ENCODE measurements at places on chromosomes 16 and 17. TPM values are rescaled to one million over a fixed set of nuclear protein-coding genes. Genes with fewer than 3 reads are reported as not detected.

IL34 gene
- not detected for total RNA-seq

TERB1 gene
- not detected for total RNA-seq

HEATR9 gene
- not detected for total RNA-seq

TBC1D3K gene
- total RNA-seq: not detected

TP53TG3B gene
- total RNA-seq: not detected

MYH2 gene
- total RNA-seq: not detected

DNA sequence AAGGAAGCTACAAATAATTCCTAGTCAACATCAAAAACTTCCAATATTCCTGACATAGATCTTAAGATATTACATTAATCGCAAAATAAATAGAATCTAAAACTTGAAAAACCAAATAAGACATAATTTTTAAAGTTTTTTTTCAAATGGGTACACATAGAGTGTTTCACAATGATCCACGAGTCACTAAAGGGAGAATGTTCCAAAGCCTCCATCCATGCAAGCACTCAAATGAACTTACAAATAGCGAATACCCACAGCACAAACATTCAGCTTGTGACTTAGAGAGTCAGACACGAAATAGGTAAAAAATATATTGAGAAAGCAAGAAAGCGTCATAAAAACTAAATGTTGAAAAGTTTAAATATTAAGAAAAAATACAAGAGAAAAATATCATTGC, 65.7 kb downstream of the CEP112 start:
- no peak for DNase-seq
- H3K36me3 ChIP-seq: no peaks in the 10 kb centered on the region
- H3K4me3 ChIP-seq: no peak overlapping the region
- H3K4me1 ChIP-seq: no peaks in the 10 kb centered on the region
- H3K27me3 ChIP-seq: no peaks in the 10 kb centered on the region

DNA sequence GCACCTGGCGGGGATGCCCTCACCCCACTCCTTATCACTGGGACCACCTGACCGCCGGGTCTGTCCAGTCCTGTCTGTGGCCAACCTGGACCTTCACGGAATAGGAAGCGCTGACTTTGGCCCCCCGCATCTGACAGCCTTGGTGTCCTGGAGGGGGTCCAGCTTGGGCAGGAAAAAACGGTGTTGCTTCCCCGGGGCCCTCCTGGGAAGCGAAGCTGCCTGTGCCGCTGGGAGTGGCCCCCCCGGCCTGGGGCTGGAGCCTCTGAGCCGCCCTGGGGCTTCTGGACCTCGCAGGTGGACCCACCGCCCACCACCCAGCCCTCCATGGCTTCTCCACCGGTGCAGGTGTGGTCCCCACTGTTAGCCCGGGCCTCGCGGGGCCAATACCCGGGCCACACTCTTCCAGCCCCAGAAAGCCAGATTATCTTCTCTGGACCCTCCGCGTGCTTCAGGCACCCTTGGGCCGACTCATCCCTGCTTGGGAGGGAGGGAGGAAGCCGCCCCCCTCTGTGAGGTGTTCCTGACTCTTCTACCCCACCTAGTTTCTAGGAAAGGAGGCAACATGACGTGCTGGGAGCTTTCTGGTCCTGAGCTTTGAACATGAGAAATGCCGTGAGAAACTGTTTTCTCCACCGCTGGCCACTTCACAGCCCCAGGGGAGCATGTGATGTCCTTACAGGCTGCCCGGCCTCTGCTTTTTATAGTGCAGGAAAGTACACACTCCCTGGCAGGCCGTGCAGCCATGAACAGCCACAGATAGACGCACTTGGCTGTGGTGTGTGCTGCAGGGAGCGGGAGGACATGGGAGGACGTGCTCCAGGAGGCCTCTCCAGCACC, 1.1 kb downstream of the C1QTNF1 start:
- no peak overlapping the region for H3K27ac ChIP-seq
- H3K4me1 ChIP-seq: peaks cover 12% of the 10 kb centered on the region
- H3K27me3 ChIP-seq: peaks cover 12% of the 10 kb centered on the region
- no peak overlapping the region for H3K4me3 ChIP-seq
- H3K36me3 ChIP-seq: no peaks in the 10 kb centered on the region

DNA sequence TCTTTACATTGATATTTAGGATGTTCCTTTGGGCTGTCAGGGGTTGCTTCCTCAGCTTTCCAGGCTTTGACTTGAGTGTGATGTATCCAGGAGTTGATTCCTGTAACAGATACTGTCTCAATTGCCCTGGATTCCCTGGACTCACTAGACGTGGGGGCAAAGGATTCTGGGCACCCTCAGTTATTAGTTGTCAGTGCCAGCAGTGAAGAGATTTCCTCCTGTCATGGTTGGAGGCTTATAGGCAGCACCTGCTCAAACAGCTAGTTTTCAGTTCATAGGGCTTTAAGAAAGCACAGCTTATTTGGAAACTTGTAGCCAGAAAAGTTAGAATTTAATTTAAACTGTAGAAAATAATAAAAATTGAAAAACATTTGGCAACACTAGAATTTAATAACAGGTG, 9.5 kb upstream of the B4GALNT2 start:
- H3K4me1 ChIP-seq: no peaks in the 10 kb centered on the region
- no peak for DNase-seq
- peaks cover 5% of the 10 kb centered on the region for H3K27me3 ChIP-seq
- H3K27ac ChIP-seq: no peak overlapping the region

GRCh38 chr17:49132699-49133364, at the start of gene B4GALNT2:
TSS of gene B4GALNT2 (plus strand) at chr17:49132769. CDS start at chr17:49132793, 24 bp downstream.
- H3K4me1 ChIP-seq: peaks cover 11% of the 10 kb centered on the region
- no peaks in the 10 kb centered on the region for H3K36me3 ChIP-seq

DNA sequence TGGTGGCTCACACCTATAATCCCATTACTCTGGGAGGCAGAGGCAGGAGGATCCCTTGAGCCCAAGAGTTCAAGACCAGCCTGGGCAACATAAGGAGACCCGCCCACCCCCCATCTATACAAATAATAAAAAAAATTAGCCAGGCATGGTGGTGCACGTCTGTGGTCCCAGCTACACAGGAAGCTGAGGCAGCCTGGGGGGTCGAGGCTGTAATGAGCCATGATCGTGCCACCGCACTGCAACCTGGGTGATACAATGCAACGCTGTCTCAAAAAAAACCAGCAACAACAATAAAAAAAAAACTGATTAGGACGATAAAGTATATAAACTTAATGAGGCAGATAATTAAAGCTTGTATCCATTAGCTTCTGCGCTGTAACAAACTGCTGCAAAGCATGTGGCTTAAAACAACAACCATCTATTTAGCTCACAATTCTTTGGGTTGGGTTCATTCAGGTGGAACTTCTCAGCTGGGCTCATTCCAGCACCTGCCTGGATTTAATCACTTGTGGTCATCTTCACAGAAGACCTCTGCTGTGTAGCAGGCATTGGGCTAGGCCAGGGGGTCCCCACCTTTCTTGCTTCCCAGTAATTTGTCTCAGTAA, 45.8 kb downstream of the LCMT1 start:
- H3K27ac ChIP-seq: no peak overlapping the region
- H3K36me3 ChIP-seq: peaks cover 2% of the 10 kb centered on the region
- no peak for DNase-seq

DNA sequence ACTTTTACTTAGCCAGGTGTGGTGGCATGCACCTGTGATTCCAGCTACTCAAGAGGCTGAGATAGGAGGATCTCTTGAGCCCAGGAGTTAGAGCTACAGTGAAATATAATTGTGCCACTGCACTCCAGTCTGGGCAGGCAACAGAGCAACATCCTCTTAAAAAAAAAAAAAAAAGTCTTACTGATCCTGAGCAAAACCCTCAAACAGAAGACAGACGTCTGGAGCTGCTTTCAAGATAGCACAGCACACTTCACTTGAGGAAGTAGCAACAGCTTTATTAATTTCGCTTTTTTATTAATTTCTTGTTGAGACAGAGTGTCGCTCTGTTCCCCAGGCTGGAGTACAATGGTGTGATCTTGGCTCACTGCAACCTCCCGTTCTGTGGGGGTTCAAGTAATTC, 10.2 kb upstream of the GGA2 start:
- peak; percentile 57 for DNase-seq
- peak overlapping the region; percentile 75 for H3K27ac ChIP-seq
- H3K27me3 ChIP-seq: no peaks in the 10 kb centered on the region
- peaks cover 3% of the 10 kb centered on the region for H3K36me3 ChIP-seq

- H3K36me3 ChIP-seq: no peaks in the 10 kb centered on the region
- H3K27me3 ChIP-seq: no peaks in the 10 kb centered on the region
- DNase-seq: no peak
- no peak overlapping the region for H3K4me3 ChIP-seq
- H3K27ac ChIP-seq: no peak overlapping the region
Observed at GRCh38 chr16:85314512-85314971, 202.3 kb upstream of the CIBAR2 start.

DNA sequence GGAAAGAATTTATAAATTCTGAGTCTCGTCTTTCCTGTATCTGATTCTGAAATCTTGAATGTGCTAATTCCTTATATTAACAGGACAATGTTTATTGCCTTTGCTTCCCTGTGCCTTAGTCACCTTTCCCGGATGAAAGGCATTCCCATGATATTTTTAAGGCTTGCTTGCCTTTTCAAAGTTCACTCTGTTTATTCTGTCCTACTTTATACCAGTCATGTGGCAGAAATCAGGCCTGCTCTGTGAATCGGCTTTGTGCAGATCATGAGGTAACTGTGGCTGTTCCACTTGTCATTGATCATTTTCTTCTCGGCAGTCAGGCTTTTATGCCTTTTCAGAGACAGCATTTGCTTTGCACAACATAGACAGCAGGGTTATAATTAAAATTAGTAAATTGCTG, 28.8 kb upstream of the ABCC11 start:
- no peak for DNase-seq
- peaks cover 55% of the 10 kb centered on the region for H3K36me3 ChIP-seq
- H3K4me1 ChIP-seq: no peaks in the 10 kb centered on the region
- H3K4me3 ChIP-seq: no peak overlapping the region

GRCh38 chr16:65244787-65245186, 122.9 kb upstream of the CDH11 start:
- H3K4me1 ChIP-seq: no peaks in the 10 kb centered on the region
- no peaks in the 10 kb centered on the region for H3K27me3 ChIP-seq
- H3K4me3 ChIP-seq: no peak overlapping the region
- H3K27ac ChIP-seq: no peak overlapping the region
- DNase-seq: no peak
- no peaks in the 10 kb centered on the region for H3K36me3 ChIP-seq

- H3K4me1 ChIP-seq: no peaks in the 10 kb centered on the region
- H3K4me3 ChIP-seq: no peak overlapping the region
- H3K27ac ChIP-seq: no peak overlapping the region
- DNase-seq: no peak
- no peaks in the 10 kb centered on the region for H3K27me3 ChIP-seq
Observed at GRCh38 chr17:69761767-69762321, 313.2 kb upstream of the KCNJ16 start.

- DNase-seq: peak; percentile 81
- H3K36me3 ChIP-seq: no peaks in the 10 kb centered on the region
- peaks cover 27% of the 10 kb centered on the region for H3K4me1 ChIP-seq
- H3K4me3 ChIP-seq: no peak overlapping the region
- peak overlapping the region; percentile 88 for H3K27ac ChIP-seq
- H3K27me3 ChIP-seq: no peaks in the 10 kb centered on the region
Observed at GRCh38 chr16:31868691-31869167, 4.9 kb upstream of the ZNF267 start.

GRCh38 chr16:11233727-11234376, 22.2 kb downstream of the SOCS1 start:
- H3K27ac ChIP-seq: no peak overlapping the region
- H3K4me3 ChIP-seq: no peak overlapping the region
- H3K36me3 ChIP-seq: no peaks in the 10 kb centered on the region
- H3K4me1 ChIP-seq: peaks cover 19% of the 10 kb centered on the region
- H3K27me3 ChIP-seq: no peaks in the 10 kb centered on the region

- DNase-seq: no peak
- H3K4me3 ChIP-seq: no peak overlapping the region
- H3K4me1 ChIP-seq: peaks cover 16% of the 10 kb centered on the region
- no peaks in the 10 kb centered on the region for H3K27me3 ChIP-seq
Observed at GRCh38 chr16:49502136-49502881, 128.7 kb downstream of the C16orf78 start.

GRCh38 chr16:1458977-1459341, 14.6 kb upstream of the CCDC154 start:
- H3K27me3 ChIP-seq: no peaks in the 10 kb centered on the region
- H3K36me3 ChIP-seq: peaks cover 69% of the 10 kb centered on the region
- H3K4me3 ChIP-seq: peak overlapping the region; percentile 50
- DNase-seq: peak; percentile 95
- H3K27ac ChIP-seq: peak overlapping the region; percentile 98
- peaks cover 31% of the 10 kb centered on the region for H3K4me1 ChIP-seq

DNA sequence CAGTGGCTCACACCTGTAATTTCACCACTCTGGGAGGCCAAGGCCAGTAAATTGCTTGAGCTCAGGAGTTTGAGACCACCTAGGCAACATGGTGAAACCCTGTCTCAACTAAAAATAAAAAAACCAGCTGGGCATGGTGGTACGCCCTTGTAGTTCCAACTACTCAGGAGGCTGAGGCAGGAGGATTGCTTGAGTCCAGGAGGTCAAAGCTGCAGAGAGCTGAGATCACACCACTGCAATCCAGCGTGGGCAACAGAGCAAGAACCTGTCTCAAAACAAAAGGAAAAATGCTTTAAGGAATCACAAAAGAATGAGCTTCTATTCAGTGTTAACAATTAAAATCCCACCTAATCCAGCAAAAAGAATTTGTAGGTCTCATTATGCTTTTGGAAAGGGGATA, 5.9 kb downstream of the PRR11 start:
- peaks cover 4% of the 10 kb centered on the region for H3K4me1 ChIP-seq
- no peak for DNase-seq
- no peak overlapping the region for H3K27ac ChIP-seq
- H3K4me3 ChIP-seq: no peak overlapping the region

GRCh38 chr17:6756425-6757031, 682 bp downstream of the XAF1 start:
- no peaks in the 10 kb centered on the region for H3K27me3 ChIP-seq
- H3K36me3 ChIP-seq: peaks cover 31% of the 10 kb centered on the region
- peak overlapping the region; percentile 83 for H3K27ac ChIP-seq
- H3K4me1 ChIP-seq: peaks cover 9% of the 10 kb centered on the region

GRCh38 chr16:1945559-1946391, 2.8 kb upstream of the MSRB1 start:
- peaks cover 14% of the 10 kb centered on the region for H3K4me1 ChIP-seq
- H3K4me3 ChIP-seq: no peak overlapping the region
- DNase-seq: no peak
- no peaks in the 10 kb centered on the region for H3K27me3 ChIP-seq
- no peaks in the 10 kb centered on the region for H3K36me3 ChIP-seq
- H3K27ac ChIP-seq: no peak overlapping the region

GRCh38 chr17:48753794-48754499, 25.4 kb upstream of the HOXB13 start:
- peaks cover 66% of the 10 kb centered on the region for H3K27me3 ChIP-seq
- H3K4me3 ChIP-seq: no peak overlapping the region
- H3K27ac ChIP-seq: no peak overlapping the region
- no peaks in the 10 kb centered on the region for H3K36me3 ChIP-seq
- peaks cover 49% of the 10 kb centered on the region for H3K4me1 ChIP-seq
